ENCODE measurements at places on chromosomes 5 and 9.

GRCh38 chr9:90078988-90079421 is 474.2 kb downstream of the GADD45G start:
- DNase-seq: no peak

DNA sequence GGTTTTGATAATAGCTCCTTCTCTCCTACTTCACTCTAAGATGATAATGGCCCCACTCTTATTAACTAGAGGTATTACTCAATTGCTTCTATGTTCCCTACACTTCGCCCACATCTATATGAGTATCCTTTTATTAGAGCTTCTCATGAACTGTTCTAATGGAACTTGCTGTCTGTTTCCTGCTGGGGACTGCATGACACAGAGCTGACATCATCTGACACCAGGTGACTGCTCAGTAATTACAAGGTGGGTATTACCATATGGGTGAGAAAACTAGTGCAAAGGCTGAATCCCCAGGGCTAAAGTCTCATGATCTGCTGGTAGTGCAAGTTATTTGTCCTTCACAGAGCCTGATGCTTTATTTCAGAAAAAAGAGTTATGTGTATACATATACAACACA is 146.2 kb upstream of the PLCXD3 start:
- no peak for DNase-seq

DNA sequence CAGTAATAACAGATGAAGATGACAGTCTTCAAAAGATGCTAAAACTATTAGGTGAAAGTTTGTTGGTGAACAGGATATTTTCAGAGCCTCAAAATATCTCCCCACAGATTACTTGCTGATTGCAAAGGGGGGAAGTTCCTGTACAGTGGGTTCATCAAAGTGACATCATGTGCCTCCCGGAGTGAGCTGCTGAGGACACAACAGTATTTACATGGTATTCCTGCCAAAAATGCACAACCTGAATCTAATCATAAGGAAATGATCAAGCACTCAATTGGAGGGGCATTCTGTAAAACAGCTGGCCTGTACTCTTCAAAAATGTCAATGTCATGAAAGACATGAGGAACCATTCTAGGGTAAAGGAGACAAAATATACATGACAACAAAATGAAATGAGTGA is 18.9 kb upstream of the GLIS3 start:
- no peak for DNase-seq

GRCh38 chr9:131441441-131441840 is 47.6 kb downstream of the PRRC2B start:
- DNase-seq: no peak

DNA sequence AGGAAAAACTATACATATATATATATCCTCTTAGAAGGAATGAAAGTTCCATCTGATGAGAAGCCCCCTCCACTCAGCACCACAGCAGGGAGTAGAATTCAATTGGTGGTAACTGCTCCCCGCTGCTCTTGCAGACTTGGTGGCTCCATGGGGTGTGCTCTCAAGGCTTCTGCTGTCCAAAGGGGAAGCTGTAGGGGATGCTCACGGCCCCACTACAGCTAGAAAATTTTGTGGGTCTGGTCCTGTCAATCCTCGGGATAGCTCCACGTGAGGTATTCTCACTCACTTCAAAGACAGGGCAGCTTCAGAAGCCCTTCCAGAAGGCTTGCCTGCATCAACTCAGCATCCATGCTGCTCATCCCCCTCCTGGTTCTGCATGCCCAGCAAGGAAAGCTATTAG is 247.2 kb downstream of the CETN3 start:
- DNase-seq: no peak

DNA sequence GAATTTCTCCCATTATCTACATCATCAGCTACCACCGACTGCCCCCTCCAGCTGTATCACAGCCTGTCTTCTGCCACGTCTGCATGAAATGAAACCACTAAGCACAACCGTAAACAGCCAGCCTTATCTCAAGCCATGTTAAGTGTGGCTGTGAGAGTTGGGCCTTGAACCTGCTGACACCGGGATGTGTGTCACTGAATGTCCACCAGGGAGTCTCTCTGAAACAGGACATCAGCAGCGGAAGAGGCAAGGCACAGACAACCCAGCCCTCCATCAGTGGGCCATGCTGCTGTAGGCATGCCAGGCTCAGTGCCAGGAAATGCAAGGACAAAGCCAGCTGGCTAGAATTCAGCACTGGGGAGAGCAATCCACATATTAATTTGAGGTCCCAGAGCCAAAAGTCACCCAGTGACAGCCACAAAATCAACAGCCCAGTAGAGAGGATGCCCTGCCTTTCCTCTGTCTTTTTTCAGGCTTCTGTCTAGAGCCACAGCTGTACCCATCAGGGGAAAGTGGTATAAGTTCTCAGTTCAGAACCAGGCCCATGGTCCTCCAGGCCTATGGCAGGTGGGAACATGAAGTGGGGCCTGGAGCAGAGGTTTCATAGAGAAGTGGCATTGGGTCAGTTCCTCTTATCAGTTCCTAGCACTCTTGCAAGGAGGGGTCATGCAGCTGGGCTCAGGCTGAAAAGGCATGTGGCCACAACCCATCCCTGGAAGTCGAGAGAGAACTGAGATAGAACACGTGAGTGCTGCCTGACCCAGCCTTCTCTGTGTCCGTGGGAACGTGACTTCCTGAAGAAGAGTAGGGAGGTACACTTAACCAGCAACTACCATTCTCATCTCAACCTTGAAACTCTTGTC is 199.4 kb downstream of the ESM1 start:
- DNase-seq: no peak

DNA sequence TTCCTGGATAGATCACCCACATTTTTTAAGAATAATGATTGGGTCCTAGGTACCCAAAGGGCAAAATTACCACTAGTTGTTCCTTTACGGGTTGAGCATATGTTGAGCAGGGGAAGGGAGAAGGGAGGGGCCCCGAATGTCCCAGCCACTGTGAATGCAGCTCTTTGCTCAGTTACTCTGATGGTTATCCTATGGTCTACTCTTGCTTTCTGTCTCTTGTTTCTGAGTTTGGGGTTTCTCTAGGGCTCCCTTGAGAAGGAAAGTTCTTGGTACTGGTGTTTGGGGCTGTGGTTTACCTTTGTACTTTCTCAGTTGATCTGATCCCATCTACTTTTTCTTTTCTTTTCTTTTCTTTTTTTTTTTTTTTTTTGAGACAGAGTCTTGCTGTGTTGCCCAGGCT is 55.6 kb downstream of the ALG2 start:
- DNase-seq: no peak

DNA sequence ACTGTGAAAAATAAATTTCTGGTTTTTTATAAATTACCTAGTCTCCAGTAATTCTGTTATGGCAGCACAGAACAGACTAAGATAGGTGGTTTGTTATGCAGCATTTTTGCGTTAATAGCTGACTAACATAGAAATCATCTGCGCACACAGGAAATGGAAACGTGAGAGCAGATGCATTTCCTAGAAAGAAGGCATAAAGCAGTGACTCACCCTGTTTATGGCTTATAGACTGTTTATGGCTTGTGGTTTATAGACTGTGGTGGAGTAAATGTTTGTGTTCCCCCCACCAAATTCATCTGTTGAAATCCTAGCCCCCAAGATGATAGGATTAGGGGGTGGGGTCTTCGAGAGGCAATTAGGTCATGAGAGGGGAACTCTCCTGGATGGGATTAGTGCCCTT is 18.3 kb upstream of the OSMR start:
- DNase-seq: no peak

DNA sequence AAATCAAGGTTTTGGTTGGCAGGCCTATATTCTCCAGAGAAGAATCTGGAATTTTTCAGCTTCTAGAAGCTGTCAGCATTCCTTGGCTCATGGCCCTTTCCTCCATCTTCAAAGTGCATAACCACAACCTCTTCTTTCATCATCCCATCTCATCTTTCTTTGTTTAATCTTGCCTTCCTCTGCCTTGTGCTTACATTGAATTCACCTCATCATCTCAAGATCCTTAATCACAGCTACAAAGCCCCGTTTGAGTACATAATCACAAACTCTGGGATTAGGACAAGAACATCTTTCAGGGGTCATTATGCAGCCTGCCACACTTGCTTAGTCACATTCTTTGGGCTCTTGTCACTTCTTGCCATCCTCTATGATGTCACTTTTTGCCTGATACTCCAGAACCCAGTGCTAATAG is 130.3 kb downstream of the FOXD1 start:
- DNase-seq: no peak

GRCh38 chr5:109083937-109084336 is 325.8 kb downstream of the PJA2 start:
- no peak for DNase-seq

DNA sequence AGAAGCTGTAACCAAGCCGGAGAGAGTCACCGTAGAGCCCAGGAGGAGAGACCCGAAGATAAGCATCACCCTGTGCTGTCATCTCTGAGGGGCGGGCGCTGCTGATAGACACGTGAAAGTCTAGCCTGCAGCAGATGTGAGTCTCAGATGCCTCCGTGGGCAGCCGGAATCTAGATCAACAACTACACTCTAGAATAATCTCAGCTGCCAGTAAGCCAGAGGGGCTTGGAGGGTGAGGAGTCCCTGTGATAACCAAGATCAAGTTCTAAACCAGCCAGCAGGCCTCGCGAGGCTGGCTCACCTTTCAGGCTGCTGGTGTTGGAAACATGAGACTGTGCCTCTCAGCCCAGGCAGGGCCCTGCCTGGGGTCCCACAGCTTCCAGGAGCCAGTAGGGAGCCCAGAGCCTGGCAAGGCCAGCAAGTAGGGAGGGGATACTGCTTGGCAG is 54.1 kb downstream of the DAPK1 start:
- no peak for DNase-seq

DNA sequence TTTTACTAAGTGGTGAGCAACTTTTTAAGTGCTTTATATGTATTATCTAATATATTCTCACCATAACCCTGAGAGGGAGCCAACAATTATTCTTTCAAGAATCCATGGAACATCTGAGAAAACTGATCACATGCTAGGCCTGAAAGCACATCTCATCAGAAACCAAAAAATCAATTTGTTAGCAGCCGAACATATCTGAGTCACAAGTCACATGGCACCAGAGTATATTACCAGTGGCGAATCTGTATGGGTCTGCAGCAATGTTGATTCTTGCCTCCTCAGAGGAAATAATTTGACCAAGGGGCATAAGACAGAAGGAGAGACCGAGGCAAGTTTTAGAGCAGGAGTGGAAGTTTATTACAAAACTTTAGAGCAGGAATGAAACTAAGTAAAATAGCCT is 25.3 kb upstream of the SIL1 start:
- DNase-seq: no peak

DNA sequence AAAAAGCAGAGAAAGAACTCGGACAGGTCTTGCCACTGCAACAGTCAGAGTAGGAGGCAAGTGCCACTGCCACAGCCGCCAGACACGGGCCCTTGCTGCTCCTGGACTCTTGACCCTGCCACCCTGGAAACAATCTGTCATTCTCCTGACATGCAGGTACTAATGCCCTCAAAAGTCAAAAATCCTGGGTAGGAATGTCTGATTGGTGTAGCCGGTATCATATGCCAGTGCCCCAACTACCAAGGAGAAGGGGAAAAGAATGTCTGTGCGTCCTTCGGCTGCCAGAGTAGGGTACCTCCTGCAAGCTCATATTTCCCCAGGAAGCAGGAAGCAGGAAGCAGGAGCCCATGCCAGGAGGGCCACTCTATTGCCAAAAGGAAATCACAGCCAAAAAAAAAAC is 30.5 kb upstream of the F2RL1 start:
- DNase-seq: no peak

- DNase-seq: no peak
Observed at GRCh38 chr9:120702075-120702474, 12.2 kb downstream of the MEGF9 start.

DNA sequence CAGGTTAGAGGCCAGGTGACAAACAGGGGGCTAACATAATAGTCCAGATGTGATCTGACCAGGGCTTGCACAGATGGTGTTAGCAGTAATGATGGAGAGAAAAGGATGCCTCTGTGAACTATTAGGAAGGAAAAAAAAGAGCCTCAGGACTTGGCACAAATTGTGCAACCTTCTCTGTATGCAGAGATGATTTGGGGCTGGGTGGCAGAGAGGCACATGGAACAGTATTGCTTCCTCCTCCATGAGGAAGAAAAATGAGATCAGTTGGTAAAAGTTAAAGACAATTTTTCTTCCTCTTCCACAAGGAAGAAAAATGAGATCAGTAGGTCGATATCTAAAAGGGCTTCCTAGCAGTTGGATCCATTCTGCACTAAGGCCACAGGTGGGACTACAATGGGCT is 13.9 kb upstream of the ANXA6 start:
- no peak for DNase-seq

DNA sequence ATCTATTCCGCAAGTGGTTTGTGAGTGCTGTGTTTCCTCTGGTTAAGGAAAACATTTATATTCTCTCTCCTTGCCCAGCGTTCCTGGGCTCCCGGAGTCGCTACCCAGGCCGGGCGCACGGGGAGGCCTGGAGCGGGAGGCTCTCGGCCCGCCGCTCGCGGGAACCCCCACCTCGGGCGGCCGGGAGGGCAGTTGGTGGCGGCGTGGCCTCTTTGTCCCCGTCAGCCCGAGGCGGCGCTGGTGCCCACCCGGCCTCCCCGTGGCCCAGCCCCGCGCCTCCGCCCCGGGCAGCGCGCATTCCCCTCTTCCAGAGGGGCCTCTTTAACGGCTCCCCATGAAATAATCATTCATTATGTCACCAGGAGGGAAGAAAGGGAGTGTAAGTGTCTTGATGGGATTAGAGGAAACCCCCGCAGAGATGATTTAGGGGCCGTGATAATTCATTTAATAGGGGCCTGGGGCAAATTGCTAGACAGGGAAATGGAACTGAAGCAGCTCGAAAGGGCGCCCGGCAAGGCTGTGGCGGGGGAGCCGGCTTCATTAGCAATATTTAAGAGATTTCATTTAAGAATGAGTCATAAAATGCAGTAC is 181.9 kb upstream of the TBCA start:
- DNase-seq: peak; percentile 24

GRCh38 chr9:138114501-138115245 is 237.1 kb downstream of the CACNA1B start:
- no peak for DNase-seq

DNA sequence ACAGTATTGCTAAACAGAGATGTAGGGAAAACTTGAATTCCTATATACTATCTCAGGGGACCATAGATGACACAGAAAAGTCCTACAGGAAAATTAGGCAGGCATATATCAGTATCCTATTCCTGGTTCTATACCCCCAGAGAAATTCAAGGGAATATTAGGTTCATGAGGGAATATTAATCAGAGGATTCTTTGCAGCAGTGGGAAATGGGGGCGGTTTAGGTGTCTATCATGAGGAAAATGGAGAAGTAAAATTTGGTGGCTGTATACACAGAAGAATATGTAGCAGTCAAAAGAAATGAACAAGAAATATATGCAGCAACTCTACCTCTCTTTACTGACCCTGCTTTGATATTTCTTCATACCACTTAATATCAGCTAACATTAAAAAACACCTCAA is 20.0 kb downstream of the SPTLC1 start:
- DNase-seq: no peak

GRCh38 chr5:170480260-170480659 is 23.6 kb upstream of the KCNIP1 start:
- DNase-seq: no peak

Data from progenitor cell of endocrine pancreas (in vitro differentiated cells).